ENCODE measurements at places on chromosomes 1 and 21.

- DNase-seq = no peak
Observed at GRCh38 chr1:93435443-93435842, 12.5 kb upstream of the FNBP1L start.

DNA sequence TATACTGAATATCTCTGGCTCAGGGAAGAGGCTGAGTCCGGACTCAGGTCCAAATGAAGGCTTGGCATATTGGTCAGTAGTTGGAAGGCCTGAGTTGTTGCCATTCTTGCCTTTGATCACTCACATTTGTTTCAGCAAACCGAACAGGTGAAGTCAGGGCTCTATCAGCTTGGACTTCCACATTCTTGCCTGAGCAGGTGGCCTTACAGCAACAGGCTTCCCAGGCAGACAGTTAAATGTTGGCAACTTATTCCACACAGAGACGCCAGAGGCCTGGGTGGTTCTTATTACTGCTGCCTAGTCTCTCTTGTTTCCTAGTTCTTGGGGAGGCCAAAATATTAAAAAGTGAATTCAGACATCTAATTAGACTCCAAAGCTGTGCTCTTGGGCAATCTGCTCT, 36.6 kb downstream of the XCL2 start:
- DNase-seq = no peak

DNA sequence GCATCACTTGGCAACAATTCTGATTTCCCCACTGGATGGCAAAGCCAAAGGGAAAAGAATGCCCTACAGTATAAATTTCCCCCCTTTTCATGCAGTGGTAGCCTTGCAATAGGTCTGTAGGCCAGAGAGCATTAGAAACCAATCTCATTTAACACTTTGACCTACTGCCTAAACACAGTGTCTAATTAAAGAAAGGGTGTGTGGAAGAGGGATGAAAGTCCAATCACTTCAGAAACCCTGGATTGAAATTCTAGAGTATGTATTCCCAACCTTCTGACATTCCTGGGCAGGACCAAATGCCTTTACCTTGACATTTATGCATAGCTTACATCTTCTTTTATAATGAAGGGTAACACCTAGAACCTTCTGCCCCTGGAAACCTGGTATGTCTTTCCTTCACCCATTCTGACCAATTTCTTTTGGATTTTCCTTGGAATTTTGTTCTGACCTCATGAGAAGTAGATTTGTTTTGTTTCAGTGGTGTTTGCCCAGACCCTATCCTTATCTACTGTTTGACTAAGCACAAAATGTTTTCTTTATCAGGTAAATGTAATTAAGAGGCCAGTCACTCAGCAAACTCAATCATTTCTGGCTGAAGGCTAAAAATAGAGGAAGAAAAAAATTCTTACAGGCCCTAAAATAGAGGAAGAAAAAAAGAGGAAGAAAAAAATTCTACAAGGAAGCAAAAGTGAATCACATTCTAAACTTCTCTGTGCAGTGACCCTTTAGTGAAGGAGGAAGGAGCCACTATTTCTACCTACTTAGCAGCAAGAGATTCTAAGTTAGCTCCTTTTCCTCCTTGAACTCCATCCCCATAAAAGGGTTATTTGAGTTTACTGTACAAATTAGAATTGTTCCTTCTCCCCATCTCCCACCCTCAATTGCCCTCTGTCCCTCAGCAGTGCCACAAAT, 129.5 kb upstream of the DSCAM start:
- no peak for DNase-seq

DNA sequence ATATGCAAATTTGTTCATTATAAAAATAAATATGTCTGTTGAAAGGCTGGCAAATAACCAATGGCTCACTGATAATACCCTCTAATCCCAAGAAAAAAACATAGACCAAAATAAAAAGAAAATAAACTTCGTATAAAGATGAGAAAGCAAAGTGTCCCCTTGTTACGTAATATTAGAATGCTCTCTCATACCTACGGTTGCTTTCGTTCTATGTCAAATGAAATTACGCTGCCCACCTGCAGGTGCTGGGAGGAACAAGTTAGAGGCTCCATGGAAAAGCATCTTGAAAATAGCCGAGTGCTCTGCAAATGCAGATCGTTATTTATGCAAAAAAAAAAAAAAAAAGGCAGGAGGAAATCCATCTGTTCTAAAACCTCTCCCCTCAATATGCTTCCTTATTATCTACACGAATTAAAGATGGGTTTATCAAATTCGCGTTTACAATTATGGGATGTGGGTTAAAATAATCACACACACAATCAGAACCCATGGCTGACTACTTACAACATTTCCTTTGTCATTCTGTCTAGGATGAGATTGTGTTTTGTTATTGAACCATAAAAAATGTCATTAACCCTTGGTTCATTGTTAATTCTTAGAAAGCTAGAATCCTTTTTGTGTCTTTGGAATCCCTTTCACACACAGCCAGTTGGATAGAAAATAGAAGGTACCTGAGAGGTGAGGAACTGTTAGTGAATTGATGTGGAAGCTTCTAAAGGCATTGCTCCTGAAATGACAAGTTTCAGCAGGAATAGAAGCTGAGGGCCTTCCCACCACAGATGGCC, 268.6 kb downstream of the SETD4 start:
- DNase-seq = no peak

DNA sequence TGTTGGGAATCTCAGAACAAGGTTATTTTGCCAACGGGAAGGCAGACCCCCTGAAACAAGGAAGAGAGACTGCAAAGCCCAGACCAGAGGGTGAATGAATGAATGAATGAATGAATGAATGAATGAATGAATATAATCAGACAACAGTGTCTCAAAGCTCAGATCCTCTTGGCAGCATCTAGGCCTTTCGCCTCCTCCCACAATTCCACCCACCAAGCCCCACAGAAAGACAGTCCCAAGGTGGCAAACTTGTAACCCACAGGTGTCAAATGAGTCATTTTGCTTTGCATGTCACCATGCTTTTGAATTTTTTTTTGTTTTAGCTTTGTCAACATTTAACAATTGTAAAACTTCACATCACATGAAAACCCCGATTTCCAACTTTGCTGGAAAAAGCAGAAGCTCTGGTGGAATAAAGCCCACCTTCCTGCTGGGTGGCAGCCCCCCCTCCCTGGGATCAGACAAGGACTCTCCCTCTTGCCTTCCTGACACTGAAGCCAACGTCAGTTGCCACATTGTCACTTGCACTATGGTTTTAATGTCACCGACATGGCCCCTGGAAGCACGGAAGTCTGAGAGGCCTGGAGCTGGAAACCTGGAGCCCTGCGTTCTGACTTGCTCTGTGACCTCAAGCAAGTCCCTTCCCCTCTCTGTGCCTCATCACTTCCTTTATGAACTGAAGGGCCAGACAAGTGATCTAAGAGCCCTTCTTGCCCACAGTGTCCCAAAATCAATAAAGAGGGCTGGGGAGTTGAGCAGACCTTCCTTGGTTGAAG, 134.6 kb upstream of the RUNX3 start:
- no peak for DNase-seq
